ENCODE measurements at places on chromosomes 2 and 18.

- DNase-seq = no peak
These were observed 172.9 kb upstream of the SIX3 start for GRCh38 chr2:44768438-44769236.

GRCh38 chr2:20143263-20143662 lies 81.7 kb downstream of the SDC1 start:
- no peak for DNase-seq

GRCh38 chr2:24015562-24016375 lies 5.9 kb downstream of the MFSD2B start:
- DNase-seq = peak; percentile 55

- DNase-seq = no peak
These were observed 72.8 kb downstream of the AQP4 start for GRCh38 chr18:26792661-26793060.

- no peak for DNase-seq
These were observed 196.2 kb downstream of the CLIP4 start for GRCh38 chr2:29311458-29311857.

- no peak for DNase-seq
These were observed 155.5 kb upstream of the CAVIN2 start for GRCh38 chr2:192002418-192002817.

- DNase-seq = no peak
These were observed 66.3 kb downstream of the LIPG start for GRCh38 chr18:49628119-49628518.

- DNase-seq = no peak
These were observed 284.4 kb upstream of the RGPD4 start for GRCh38 chr2:107542314-107542740.

DNA sequence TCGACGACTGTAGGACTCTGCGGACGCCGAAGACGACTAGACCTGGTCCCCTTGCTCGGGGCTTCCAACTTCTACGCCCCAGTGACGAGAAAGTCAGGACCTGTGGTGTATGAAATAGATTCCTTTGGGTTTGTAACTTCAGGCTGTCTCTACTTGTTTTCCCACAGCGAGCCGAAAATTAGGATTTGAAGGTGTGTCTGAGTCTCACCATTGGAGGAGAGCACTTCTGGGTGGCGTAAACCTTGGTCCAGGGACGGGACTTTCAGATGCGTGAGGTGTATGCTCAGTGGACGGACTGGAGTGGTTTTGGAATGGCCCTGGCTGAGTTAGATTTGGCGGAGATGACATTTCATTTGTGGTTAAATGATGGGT lies 1.3 kb downstream of the BIRC6 start:
- DNase-seq = no peak

GRCh38 chr2:72980535-72981217 lies 63.4 kb downstream of the EMX1 start:
- no peak for DNase-seq

DNA sequence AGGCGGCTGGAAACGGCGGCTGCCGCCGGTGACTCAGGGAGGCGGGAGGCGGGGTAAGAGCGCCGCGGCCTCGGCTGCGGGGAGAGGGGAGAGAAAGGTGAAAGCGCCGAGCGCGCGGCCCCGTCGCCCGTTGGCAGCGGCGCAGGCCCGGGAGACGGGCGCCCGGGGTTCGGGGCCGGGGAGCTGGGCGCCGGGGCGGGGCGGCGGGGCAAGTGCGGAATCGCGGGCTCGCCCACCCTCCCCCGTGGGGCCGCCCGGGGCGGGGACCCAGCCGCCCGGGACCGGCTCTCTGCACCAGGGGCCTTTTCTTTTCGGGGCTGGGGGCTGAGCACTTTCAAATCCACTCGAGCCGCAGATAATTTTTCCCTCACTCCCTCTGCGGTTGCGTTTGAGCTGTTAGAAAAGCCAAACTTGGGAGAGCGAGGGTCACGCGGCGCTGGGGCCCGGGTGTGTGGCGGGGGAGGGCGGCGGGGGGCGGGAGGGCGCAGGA lies 266 bp downstream of the KDM3A start:
- DNase-seq = no peak

DNA sequence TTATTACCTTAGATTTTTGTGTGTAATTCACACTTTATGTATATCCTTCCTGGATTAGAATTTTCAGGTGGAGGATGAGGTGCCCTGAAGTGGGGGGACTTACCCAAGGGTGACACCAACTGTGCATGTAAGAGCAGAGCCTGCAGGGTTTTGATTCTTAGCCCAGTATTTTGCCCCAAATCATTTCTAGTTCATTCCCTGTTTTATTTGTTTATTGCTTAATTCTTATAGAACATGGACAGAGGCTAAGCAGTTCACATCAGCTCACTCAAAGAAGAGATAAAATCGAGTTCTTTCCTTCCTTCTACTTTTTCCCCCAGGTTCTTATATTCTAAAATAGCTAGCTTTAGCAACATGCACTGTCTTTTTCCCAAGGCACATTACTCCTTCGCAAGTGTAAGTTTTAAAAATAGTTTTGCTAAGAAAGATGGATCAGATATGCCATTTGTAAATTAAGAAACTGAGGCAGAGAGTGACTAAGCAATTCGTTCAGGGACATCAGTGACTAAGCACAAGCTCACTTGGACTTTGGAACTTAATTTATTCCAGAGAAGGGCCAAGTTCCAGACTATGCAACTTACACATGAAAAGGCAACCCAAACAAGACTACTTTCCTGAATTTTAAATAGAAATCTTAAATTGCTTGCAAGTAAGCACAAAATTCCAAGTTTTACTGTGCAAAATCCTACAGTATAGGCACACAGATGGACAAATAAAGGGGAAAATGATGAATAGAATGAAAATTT lies 427.9 kb upstream of the POU3F3 start:
- DNase-seq = no peak

GRCh38 chr2:230873661-230874401 lies 9.1 kb downstream of the ITM2C start:
- no peak for DNase-seq

DNA sequence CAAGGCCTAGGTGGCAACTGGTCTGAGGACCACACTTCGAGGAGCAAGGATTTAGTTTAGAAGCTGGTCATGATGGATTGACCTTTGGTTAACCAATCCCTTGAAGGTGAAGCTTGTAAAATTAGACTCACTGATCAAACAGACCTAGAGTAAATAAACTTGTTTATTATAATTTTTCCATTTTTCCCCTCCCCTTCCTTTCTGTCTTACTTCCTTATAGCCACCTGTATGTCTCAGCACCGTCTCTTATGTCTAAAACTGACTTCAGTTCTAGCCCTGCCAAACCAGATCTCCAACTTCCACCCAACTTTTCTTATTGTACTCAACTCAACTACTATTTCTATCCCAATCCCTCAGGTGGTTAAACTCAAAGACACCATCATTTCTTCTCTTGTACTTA lies 92.8 kb upstream of the THOC1 start:
- no peak for DNase-seq

DNA sequence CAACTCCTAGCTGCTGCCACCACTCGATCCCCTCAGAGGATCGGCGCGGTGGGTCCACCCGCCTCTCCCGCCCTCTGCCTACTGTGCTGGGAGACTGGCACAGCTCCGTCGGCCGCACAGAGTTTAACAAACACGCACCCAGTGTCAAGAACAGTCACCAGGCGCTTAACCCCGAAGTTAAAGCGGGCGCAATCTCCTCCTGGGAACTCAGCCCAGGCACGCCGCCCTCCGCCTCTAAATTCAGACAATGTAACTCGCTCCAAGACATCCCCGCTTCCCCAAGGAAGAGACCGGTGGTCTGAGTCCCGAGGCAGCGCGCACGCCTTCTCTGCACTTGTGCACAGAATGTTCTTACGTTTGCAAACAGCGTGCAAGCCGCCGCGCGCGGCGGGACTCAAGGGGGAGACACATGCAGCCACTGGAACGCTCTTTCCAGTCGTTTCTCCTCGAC lies 533 bp downstream of the CXCR4 start:
- DNase-seq = no peak

GRCh38 chr2:159879051-159879604 lies 81.1 kb upstream of the CD302 start:
- peak; percentile 22 for DNase-seq

GRCh38 chr2:135052997-135053474 lies 944 bp downstream of the RAB3GAP1 start:
- no peak for DNase-seq

- DNase-seq = no peak
These were observed 73.6 kb downstream of the NPAS2 start for GRCh38 chr2:100893392-100894104.

- no peak for DNase-seq
These were observed 54.2 kb downstream of the SEMA4F start for GRCh38 chr2:74708296-74708695.

DNA sequence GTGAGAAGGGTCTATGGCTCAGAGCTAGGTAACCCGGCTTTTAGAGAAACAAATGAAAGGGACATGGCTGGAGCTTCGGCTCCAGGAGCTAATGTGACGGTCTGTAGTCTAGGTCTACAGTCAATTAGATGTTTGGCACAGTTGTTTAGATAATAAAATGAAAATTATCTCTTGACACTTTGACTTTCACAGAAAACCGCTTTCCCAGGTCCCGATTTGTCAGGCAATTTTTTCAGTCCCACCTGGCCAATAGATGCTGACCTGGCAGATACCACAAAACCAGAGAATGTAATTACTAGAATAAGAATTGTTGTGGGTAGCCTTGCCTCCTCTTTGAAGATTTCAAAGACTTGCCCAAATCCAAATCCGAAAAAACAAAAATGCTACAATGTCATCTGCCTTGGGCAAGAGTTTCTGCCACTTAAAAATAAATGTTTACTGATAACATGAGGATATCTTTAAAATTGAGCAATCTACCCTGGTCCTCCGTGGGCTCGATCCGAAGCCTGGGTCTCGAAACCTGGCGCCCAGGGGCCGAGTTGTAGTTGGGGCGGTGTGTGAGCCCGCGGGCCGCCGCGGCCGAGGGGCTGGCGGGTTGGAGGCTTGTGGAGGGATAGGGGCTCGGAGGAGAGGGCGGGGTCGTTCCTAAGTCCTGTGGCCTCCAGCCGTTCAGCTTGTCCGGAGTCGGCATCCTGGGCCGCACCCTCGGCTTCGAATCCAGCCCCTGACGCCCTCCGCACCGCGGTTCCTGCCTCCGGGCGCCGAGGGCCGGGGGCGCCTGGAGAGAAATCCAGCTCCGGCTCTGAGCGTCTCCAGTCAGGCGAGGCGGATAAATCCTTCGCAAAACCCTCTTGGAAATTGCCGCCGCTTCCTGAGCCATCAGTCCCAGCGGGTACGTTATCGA lies 2.3 kb downstream of the EMX1 start:
- DNase-seq = no peak

DNA sequence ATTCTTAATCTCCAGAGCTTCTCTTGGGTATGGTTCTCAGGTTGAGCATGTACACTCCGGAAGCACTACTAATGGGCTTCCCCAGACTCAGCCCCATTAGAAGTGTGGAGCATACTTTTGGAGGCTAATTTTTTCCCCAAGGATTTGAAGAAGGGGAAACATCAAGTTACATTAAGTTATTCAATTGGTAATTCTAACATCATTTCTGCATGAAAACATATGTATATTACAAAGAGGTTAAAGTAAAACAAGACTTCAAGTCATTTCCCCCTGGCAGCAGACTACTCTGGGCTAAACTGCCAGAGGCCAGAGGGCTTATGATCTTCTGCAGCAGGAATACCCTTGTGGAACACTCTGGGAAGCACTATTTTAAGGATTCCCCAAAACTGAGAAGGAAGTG lies 227.7 kb upstream of the STK17B start:
- no peak for DNase-seq
